Renal cortical epithelial cell (primary cell): ENCODE measurements at places on chromosomes 12 and 14.

GRCh38 chr12:115617391-115617790 is 660.1 kb downstream of the MED13L start:
- DNase-seq = no peak

- no peak for DNase-seq
These were observed 1.2 kb upstream of the CLEC2B start for GRCh38 chr12:9870286-9870866.

GRCh38 chr12:6569312-6569711 is 1.2 kb upstream of the NOP2 start:
- DNase-seq = no peak

GRCh38 chr12:96501908-96502307 is 12.5 kb downstream of the CFAP54 start:
- DNase-seq = no peak

GRCh38 chr12:108303703-108304102 is 35.4 kb downstream of the CMKLR1 start:
- DNase-seq = no peak

GRCh38 chr12:124720681-124721500 is 142.8 kb downstream of the SCARB1 start:
- DNase-seq = peak; percentile 92

DNA sequence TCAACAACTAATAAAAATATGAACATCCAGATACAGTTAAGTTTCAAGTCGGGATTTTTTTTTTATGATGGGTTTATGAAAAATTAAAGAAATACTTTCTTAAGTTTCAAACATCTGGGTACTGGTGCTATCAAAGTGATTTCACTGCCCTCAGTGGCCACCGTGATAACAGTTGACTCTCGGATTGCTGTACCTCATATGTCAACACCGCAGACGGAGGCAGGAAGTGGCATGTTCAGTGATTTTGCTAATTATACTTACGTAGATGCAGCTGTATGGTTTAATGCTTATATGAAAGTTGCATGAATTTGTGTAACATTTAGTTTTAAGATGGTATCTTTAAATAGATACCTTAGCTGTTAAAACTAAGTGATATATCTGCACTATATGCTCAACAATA is 20.8 kb upstream of the FBLN5 start:
- no peak for DNase-seq

GRCh38 chr14:89957791-89958190 is 2.1 kb downstream of the TDP1 start:
- DNase-seq = no peak

DNA sequence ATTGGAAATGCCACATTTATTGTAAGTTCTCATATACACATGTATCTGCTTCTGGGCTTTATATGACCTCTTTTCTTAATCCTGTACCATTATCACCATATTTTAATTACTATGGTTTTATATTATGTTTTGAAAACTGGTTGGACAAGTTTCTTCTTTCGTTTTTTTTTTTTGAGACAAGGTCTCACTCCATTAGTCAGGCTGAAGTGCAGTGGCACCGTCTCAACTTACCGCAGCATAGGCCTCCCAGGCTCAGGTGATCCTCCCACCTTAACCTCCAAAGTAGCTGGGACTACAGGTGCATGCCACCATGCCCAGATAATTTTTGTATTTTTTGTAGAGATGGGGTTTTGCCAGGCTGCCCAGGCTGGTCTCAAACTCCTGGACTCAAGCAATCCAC is 44.6 kb downstream of the GALNT4 start:
- DNase-seq = no peak

- no peak for DNase-seq
These were observed 15.3 kb upstream of the NRXN3 start for GRCh38 chr14:78154827-78155226.

- DNase-seq = no peak
These were observed 152.3 kb downstream of the PHETA1 start for GRCh38 chr12:111216387-111217159.

DNA sequence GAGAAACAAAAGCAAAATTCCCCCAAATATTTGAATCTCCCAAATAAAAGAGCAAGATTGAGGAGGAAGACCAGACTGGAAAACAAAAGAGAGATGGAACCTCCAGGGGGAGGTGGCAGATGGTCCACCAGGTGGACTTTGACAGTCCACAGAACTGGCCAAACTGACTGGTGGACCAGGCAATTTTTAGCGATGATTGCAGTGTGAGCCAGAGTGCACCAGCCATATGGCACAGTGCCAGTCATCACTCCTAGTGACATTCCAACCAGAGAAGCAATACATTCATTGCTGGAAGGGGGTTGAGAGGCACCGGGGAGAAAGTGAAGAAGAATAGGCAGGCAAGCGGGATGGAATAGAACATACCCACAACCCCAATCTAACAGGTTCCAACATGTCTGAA is 182.9 kb downstream of the EXOC5 start:
- DNase-seq = no peak

GRCh38 chr12:105729926-105730325 is 399.4 kb downstream of the C12orf75 start:
- DNase-seq = no peak

- peak; percentile 74 for DNase-seq
These were observed 238.6 kb upstream of the DDHD1 start for GRCh38 chr14:53391631-53392285.

DNA sequence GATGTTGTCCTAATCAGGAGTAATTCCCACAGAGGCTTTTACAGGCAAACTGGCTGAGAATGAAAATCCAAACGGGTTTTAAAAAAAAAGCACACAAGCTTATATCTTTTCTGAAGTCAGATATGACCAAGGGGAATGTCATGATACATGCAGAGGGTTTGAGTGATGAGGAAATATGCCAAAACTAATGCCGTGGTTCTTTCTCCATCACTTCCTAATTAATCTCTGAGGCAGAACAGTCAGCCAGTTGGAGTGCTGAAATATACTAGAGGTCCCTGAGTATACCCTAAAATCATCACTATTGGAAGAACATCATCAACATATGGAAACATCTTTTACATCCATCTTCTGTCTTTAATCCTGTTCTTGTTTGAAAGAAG is 160.8 kb upstream of the FAR2 start:
- DNase-seq = no peak

GRCh38 chr12:8675591-8676036 is 13.0 kb upstream of the MFAP5 start:
- DNase-seq = peak; percentile 98

DNA sequence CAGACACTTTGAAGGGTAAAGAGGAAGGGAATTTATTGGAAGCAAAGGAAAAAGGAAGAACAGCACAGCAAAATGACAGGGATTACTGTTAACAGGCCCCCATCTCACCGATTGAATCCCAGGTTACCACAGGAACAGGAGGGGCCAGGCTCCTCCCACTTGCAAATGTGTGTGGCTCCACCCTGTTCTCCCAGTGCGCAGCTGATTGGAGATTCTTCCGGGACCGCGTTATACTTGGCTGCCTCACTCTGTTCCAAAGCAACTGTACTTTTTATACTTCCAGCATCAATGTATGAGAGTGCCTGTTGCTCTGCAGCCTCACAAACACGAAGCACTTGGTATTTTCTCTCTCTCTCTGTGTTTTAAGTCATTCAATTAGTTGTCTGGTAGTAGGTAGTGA is 273.6 kb upstream of the MDGA2 start:
- no peak for DNase-seq

DNA sequence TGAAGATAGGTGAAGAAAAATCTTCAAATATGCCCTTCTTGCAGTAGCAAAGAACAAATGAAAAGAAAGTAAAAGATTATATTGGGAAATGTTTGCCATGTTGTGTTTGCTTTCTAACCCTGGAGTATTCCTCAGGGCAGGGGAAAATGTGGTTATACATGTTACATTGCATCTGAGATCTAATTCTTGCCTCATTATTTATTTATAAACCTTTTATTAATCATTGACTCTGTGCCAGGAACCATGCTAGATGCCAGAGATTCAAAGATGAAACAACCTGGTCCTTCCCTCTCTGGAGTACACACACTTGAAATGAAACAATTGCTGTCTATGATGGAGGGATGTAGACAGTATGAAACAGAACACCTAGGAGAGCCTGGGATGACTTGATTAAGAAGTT is 128.1 kb upstream of the HMGA2 start:
- peak; percentile 84 for DNase-seq

DNA sequence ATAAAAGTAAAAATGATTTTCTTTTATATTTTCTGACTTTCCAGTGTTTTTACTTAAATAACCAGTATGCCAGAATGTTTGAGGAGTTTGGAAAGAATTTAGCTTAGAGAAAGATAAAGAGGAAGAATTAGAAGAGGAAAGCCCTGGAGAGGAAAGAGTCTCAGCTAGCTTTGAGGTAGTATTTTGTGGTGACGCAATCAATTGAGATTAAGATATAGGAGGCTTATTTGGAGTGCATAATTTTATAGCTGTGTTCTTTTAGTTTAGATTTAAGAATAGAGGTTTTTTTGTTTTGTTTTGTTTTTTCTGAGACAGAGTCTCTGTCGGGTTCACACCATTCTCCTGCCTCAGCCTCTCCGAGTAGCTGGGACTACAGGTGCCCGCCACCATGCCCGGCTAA is 18.1 kb downstream of the CLEC2B start:
- no peak for DNase-seq

- no peak for DNase-seq
These were observed 7.4 kb downstream of the PRIMA1 start for GRCh38 chr14:93780813-93781400.

DNA sequence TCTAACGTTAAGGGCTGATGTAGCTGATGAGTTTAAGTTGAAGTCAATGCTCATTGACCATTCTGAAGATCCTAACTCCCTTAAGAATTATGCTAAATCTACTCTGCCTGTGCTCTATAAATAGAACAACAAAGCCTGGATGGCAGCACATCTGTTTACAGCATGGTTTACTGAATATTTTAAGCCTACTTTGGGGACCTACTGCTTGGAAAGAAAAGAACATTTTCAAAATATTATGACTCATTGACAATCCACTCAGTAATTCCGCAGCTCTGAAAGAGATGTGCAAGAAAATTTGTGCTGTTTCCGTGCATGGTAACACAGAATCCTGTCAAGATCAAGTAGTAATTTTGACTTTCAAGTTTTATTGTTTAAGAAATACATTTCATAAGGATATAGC is 35.0 kb upstream of the NAV3 start:
- DNase-seq = no peak

- no peak for DNase-seq
These were observed 138.9 kb downstream of the TSPAN9 start for GRCh38 chr12:3216097-3216496.

DNA sequence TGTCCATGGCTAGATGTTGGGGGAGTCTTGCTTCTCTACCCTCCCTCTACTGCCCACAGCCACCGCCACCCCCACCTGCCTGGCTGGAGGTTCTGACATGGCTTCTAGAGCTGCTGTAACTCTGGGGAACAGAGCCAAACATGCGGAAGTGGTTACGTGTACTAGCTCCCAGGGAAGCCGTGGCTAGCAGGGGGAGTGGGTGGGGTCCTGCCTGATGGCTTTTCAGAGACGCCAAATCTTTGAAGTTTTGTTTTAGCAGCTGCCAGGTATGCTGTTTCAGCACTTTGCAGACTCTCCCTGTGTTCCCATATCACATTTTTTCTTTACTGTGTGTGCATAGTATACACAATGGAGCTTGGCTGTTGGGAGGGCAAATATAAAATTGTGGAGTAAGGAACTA is 150.3 kb downstream of the TGFB3 start:
- DNase-seq = peak; percentile 45

- no peak for DNase-seq
These were observed 13.2 kb downstream of the HEBP1 start for GRCh38 chr12:12986775-12987331.

DNA sequence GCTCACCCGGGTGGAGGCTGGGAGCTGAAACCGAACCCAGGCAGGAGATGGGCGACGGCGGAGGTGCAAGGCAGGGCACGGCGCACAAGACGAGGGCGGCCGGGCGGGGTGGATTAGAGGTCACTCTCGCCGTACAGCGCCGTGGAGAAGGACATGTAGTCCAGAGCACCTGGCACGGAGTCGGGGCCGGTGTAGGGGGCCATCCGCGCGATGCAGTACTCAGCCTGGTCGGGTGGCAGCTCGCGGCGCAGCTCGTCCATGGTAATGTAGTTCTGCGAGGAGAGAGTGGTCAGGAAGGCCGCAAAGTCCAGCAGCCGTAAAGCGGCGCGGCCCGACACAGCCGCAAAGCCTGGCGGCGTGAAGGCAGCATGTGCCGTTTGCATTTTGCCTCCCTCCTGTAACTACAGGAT is 81.9 kb upstream of the ZFP36L1 start:
- DNase-seq = no peak

DNA sequence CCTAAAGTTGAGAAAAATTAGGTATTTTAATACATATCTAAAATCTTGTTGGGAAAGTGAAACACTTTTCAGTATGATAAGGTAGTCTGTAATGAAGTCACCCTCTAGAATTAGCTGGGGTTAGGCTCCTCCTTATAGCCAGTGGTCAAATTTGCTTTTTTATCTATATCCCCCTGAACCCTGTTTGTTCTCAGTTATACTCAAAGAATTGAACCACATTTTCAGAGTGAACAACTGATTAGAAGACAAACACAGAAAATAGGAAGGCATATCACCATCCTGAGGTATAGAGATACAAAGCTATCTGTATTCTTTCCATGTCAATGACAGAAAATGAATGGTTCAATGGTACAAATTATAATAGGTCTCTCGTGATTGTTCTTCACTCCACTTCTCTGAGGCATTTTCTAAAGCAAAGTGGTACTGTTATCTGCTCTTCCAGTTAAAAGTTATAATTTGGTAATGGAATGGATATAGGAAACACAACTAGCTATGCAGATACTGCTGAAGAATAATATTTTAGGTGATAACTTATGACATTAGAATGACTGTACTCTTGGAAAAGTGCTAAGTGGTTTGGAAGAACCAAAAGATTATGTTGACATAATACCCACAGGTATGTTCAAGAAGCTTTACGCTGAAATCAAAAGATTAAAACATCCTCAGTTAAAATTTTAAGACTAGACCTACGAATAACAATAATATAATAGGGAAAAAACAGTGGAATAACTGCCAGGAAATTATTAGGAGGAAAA is 27.6 kb downstream of the WASHC3 start:
- no peak for DNase-seq

DNA sequence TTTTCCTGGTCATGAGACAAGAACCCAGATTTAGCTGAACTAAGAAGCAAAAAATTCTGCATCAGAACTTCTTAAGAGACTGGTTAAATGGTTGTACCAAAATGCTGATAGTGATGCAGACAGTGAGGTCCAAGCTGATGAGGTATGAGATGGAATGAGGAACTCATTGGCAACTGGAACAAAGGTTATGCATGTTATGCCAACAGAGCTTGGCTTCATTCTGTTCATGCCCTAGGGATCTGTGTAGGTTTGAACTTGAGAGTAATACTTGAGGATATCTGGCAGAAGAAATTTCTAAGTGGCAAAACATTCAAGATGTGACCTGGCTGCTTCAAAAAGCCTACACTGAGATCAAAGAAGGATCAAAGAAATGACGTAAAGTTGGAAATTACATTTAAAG is 398.0 kb downstream of the FSCB start:
- DNase-seq = no peak

- DNase-seq = no peak
These were observed 44.8 kb downstream of the WDR20 start for GRCh38 chr14:102184316-102185035.

- DNase-seq = no peak
These were observed 569.6 kb downstream of the AACS start for GRCh38 chr12:125634813-125635212.

- no peak for DNase-seq
These were observed 82.2 kb downstream of the PPP2R5C start for GRCh38 chr14:101843665-101844064.
